ENCODE measurements at places on chromosomes 12 and 14.

GRCh38 chr14:32669391-32669790 lies 269.3 kb upstream of the NPAS3 start:
- DNase-seq = no peak

- DNase-seq = no peak
Measured at GRCh38 chr12:100138803-100139098, 3.9 kb downstream of the BLTP3B start.

DNA sequence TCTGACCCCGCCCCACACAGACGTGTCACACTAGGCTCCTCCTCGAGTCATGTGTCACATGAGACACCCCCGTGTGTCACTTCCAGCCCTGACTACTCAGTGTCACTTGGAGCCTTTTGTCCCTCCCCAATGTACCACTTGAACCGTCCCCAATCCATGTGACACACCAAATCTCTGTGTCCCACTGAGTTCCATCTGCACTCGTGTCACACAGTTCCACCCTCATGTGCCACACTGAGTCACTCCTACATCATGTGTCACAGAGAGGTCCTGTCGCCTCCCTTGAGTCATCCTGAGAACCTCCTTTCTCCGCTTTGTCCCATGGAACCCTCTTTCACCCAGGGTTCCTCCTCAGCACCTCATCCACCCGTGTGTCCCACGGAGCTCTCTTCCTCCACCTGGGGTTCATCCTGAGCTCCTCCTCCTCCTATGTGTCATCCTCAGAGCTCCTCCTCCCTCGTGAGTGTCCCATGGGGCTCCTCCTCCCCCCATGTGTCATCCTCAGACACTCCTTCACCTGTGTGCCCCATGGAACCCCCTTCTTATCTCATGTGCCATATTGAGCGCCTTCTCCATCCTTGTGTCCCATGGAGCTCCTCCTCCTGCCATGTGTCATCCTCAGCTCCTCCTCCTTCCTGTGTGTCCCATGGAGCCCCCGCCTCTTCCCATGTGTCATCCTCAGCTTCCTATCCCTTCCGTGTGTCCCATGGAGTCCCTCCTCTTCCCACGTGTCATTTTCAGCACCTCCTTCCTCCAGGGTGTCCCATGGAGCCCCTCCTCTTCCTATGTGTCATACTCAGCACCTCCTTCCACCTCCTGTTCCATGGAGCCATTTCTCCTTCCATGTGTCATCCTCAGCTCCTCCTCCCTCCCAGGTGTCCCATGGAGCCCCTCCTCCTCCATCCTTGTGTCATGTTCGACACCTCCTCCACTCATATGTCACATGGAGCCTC lies 32.0 kb downstream of the RTL1 start:
- DNase-seq = no peak

- DNase-seq = no peak
Measured at GRCh38 chr12:43291516-43291915, 260.5 kb downstream of the ADAMTS20 start.

- DNase-seq = no peak
Measured at GRCh38 chr12:24228371-24228770, 278.9 kb upstream of the SOX5 start.

GRCh38 chr12:47277972-47278448 lies 198.3 kb upstream of the AMIGO2 start:
- DNase-seq = no peak

DNA sequence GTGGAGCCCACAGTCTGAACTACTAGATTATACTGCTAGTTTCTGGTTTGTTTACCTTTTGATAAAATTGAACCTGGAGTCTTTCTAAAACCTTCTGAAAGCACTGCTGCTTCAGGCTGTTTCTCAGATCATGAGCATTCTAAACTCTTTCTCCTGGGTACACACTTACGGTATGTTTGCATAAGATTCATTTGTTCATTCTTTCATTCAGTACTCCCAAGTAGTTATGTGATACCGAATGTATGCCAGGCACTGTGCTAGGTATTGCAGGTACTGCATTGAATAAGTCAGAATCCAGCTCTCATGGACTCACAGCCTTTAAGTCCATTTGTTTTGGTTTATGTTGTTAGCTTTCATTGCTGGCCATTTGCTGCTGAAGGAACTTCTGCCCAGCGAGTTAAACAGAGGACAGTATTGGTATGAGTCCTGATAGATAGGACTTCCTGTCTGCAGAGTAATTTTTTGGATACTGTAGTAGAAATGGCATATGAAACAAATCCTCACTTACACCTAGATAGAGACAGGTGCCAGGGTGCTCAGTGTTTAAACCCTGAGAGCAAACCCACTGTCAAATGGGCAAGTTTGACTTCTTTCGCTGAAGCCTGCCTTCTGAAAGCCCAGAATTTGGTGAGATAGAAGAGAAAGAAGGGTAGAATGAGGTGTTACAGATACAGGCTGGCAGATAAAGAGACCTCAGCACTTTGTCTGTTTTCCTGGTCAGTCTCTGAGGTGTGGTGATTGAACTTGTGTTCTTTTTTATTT lies 2.1 kb downstream of the SUSD6 start:
- no peak for DNase-seq

DNA sequence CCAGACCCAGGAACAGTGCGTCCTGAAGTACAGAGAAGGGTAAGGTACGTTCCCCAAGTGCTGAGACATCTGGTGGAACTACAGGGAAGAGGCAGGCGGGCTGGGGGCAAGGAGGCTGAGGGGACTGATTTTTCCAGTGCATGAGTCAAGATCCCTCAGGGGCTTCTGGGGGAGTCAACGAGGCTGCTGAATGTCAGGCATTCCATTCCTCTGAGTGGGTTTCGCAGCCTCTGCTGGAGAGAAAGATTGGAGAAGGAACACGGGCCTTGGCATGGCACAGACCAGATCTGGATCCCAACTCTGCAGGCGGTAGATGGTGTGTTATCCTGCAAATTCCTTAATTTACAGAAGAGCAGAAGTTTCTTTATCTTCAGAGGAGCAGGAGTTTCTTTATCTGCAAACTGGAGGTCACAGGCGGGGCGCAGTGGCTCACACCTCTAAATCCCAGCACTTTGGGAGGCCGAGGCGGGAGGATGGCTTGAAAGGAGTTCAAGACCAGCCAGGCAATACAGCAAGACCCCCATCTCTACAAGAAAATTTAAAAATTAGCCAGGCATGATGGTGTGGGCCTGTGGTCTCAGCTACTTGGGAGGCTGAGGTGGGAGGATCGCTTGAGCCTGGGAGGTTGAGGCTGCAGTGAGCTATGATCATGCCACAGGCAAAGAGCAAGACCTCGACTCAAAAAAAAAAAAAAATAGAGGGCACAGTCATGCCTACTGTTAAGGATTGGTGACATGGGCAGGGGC lies 132.6 kb upstream of the MAP1LC3B2 start:
- no peak for DNase-seq
